ENCODE measurements at places on chromosomes 11 and 22.

DNA sequence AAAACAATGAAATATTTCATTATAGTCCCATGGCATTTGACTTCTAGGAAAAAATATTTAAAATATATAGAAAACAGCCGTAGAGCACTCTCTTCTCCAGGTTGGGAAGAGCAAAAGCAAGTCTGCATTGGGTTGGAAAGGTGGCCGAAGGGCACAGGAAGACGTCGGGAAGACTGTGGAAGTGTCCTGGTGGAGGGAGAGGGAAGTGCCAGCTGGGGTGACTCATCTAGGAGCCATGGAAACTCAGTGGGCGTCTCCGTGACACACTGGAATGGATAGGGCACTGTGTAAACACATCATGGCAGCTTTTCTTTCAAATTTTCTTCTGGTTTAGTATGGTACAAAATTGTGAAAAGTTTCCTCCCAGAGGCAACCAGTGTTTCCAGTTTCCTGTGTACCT is 12.7 kb downstream of the GTPBP1 start:
- DNase-seq = peak; percentile 78

DNA sequence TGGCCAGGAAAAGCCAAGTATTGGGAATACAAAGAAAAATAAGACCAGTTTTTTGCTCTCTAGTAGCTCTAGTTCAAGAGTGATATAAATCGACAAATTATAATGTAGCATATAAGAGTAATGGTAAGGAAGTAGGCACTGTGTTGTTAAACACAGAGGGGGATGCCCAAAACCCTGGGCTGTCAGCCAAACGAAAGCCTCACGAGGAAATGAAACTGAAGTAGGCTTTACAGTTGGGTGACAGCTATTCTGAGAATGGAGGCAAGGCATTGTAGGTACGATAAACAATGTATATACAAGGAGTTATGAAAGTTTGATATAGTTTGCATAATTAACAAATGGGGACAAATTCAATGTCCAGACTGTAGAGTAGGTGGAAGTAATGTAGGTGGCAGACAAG is 176.4 kb downstream of the FAM181B start:
- DNase-seq = no peak

- DNase-seq = no peak
Observed at GRCh38 chr11:120224972-120225909, 14.4 kb downstream of the OAF start.

DNA sequence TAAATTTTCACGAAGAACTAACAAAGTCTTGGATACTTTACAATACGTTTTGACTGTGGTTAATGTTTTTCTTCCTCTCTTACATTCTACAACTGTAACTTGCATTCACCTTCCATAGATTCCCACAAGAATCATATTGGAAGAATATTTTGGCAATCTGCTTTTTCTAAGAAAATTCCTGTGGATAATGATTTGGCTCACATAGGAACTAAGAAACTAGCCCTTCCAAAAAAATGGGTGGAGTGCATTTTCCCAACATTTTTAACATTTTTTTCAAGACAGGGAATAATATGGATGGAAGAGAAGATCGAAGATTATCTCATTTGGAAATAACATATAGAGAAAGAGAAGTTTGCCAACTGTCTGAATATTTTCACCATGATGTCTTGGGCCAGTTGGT is 256.9 kb upstream of the POU2AF2 start:
- DNase-seq = no peak

DNA sequence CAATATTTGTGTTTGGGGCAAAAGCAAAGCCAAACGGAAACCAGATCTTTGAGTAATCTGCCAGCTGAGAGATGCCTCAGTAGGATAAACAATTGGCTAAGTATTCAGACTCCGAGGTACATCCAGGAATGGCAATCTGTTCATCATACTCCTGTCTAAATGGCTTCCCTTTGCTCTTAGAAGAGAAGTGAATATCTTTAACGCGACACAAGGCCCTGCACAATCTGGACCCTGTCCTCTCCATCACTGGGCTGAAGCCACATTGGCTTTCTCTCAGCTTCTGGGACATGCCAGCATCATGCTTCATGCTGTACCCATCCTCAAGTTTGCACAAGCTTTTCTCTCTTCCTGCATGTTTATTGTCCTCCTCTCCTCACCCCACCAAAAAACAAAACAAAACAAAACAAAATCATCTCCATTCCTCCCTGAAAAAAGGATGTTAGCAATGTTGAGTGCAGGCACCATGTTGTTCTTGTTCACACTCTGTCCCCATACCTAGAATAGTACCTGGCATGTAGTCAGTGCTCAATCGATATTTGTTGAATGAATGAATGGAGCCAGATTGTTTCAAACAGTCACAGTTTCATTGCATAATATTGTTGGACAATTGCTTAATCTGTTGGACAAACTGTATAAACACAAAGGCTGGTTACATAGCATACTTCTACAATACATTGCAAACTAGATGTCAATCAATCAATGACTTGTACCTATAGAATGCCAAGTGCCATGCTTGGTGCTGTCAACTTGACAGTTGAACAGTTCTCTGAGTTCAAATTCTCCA is 38.2 kb upstream of the SESN3 start:
- DNase-seq = no peak

GRCh38 chr22:26891429-26891828 is 234.0 kb downstream of the MIAT start:
- no peak for DNase-seq

GRCh38 chr11:35313066-35313759 is 106.1 kb downstream of the SLC1A2 start:
- DNase-seq = no peak

DNA sequence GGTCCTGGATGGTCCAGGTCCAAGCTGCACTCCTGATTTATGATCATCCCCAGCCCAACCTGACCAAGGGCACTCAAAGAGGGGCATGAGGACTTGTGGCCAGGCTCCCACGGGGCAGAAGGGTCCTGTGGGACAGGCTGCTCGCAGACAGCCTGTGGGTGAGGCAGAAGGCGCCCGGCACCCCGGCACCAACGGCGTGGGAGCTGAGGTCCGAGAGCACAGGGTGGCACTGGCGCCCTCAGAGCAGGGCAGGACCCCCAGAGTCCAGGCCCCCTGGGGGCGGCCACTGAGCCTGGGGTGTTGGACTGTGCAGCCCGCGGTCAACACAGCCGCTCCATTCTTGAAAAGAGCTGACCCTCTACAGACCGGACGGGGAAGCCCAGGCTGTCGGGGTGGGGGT is 3.3 kb downstream of the IL17REL start:
- DNase-seq = no peak
